ENCODE measurements at places on chromosomes 6 and 20. TPM values are rescaled to one million over a fixed set of nuclear protein-coding genes. Genes with fewer than 3 reads are reported as not detected.

DNA sequence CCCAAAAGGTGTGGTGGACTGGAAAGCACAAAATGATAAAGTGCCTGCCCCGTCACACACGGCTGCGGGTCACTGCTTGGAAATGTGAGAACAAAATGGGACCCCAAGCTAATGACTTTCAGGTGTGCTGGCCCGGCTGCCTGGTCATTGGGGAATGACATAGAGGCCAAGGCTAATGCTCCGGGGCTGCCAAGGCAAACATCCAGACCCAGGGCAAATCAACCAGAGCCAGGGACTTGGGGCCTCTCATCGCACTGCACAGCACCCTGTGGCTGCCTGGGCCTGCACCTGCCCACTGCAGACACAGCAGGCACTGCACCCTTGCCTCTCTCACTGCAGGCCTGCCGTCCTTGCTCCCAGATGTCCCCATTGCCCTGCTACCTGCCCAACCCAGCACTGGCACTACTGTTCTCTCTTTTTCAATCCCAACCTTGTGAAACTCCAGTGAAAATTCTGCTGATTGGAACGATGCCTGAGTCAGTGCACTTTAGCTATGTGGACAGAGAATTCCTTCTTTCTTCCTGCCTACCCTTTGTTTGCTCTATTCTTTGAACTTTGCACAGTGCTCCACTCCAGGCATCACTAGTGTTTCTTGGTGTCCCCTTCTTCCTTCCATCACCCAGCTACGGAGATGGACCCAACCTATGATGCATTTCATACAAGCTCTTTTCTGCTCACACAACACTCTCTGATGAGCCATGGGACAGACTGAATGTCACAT is 849.5 kb downstream of the MAFB start:
- no peaks in the 10 kb centered on the region for H3K4me1 ChIP-seq
- H3K4me3 ChIP-seq: no peak overlapping the region
- no peaks in the 10 kb centered on the region for H3K27me3 ChIP-seq

GRCh38 chr6:7058250-7058923 is 49.4 kb upstream of the RREB1 start:
- no peak overlapping the region for H3K4me3 ChIP-seq
- no peaks in the 10 kb centered on the region for H3K4me1 ChIP-seq
- H3K27ac ChIP-seq: no peak overlapping the region
- no peaks in the 10 kb centered on the region for H3K36me3 ChIP-seq
- DNase-seq: no peak

DNA sequence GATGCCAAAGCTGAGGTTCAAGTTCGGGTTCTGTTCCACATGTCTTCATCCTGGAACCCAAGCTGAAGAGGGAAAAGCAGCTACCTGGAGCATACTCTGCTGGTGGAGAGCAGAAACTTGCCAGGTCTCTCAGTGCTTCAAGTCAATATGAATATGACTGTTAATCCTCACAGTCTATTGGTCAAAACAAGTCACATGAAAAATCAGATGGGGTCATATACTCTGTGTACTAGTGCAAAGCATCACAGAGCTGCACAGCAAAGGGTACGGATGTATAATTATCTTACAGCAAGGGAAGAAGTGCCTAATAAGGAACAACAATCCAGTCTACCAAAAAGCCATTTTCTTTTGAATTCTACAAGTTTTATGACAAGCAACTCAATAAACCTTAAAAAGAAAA is 11.6 kb downstream of the NCOA7 start:
- no peaks in the 10 kb centered on the region for H3K27me3 ChIP-seq
- H3K27ac ChIP-seq: no peak overlapping the region
- DNase-seq: no peak
- no peaks in the 10 kb centered on the region for H3K36me3 ChIP-seq

- no peak for DNase-seq
- H3K4me3 ChIP-seq: no peak overlapping the region
- no peak overlapping the region for H3K27ac ChIP-seq
- H3K4me1 ChIP-seq: no peaks in the 10 kb centered on the region
- H3K36me3 ChIP-seq: peaks cover 25% of the 10 kb centered on the region
Observed at GRCh38 chr20:3276680-3277015, 37.7 kb upstream of the SLC4A11 start.

- no peak overlapping the region for H3K4me3 ChIP-seq
- no peak for DNase-seq
- H3K4me1 ChIP-seq: no peaks in the 10 kb centered on the region
Observed at GRCh38 chr20:18364768-18365167, 76.4 kb downstream of the ZNF133 start.

GRCh38 chr6:111950661-111951496 is 77.6 kb upstream of the FYN start:
- no peaks in the 10 kb centered on the region for H3K4me1 ChIP-seq
- H3K4me3 ChIP-seq: no peak overlapping the region
- H3K27me3 ChIP-seq: no peaks in the 10 kb centered on the region
- DNase-seq: no peak
- H3K27ac ChIP-seq: no peak overlapping the region

- peaks cover 9% of the 10 kb centered on the region for H3K36me3 ChIP-seq
- H3K4me1 ChIP-seq: peaks cover 6% of the 10 kb centered on the region
- DNase-seq: no peak
- H3K27me3 ChIP-seq: no peaks in the 10 kb centered on the region
Observed at GRCh38 chr6:121443971-121444541, 8.6 kb downstream of the GJA1 start.

GRCh38 chr20:51529081-51529681 is 13.3 kb downstream of the NFATC2 start:
- no peaks in the 10 kb centered on the region for H3K4me1 ChIP-seq
- H3K27me3 ChIP-seq: no peaks in the 10 kb centered on the region
- H3K36me3 ChIP-seq: no peaks in the 10 kb centered on the region

DNA sequence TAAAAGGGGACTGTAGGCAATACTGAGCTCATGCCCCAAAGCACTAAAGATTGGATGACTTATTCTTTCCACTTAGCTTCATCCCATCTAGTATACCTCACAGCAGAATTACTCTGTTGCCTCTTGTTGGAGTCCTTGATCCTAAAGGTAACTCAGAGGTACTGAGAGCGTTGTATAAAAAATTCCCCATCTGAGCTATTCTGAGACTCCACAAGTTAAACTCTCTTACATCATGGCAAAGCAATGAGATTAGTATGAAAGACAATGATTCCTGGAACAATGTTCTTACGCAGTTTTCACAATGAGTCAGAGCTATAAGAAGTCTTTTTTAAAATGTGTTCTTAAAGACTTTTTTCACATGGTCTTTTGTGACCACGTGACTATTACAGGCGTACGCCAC is 370.1 kb downstream of the ADGRB3 start:
- no peaks in the 10 kb centered on the region for H3K4me1 ChIP-seq
- H3K27me3 ChIP-seq: no peaks in the 10 kb centered on the region
- no peak overlapping the region for H3K4me3 ChIP-seq
- no peaks in the 10 kb centered on the region for H3K36me3 ChIP-seq
- H3K27ac ChIP-seq: no peak overlapping the region

DNA sequence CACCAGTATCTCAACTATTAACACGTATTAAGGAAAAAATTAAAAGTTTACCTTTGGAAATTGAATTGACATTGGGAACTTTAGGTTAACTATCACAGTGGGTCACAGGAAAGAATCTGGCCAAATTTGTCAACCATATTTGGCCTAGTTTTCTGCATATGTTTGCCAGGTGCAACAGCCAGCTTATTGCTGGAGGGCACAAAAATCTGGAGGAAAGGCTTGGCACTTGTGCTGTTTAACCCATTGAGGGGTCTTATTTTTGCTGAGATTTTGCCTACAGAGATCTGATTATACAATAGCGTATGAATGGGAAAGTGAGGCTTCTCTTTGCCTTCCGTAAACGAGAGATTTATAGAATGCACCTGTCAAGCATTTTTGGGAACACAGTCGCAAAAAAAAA is 190.4 kb downstream of the PRL start:
- H3K27ac ChIP-seq: no peak overlapping the region
- no peaks in the 10 kb centered on the region for H3K36me3 ChIP-seq
- no peak for DNase-seq
- no peaks in the 10 kb centered on the region for H3K27me3 ChIP-seq
- no peak overlapping the region for H3K4me3 ChIP-seq
- no peaks in the 10 kb centered on the region for H3K4me1 ChIP-seq

DNA sequence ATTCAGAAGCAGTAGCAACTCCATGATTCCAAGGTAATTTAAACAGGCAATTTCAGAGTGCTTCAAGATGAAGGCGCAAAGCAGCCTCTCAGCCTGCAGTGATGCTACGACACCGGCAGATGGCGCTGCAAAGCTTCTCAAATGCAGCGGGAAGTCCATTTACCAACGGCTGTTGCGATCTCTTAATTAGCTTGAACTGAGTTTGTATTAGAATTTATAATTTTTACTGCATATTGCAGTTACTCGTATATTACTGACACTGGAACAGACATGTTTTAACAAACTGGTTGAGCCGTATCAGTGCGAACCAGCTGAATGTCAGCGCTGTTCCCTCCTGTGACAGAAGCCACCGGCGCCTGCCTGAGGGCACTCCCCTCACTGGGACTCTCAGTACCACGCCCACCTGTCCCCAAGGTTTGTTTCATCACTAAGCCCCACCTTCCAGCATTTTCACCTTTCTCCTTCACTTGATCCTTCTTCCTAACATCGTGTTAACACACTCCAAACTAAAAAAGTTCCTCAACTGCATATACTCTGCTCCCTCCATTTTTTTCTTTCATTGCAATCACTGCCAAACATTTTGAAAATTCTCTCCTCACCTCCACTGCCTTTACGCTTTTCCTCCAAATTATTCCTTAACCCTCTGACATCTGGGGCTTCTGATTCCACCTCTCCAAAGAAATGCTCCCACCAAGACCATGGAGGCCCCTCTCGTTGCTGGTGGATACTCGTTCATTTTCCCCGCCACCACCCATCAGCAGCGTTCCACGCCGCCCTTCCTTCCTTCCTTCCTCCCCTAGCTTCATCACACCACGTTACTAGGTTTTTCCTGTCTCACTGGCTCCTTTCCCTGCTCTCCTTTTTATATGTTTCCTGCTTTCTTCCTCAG is 14.5 kb downstream of the GNL1 start:
- peak overlapping the region; percentile 28 for H3K4me3 ChIP-seq
- H3K4me1 ChIP-seq: no peaks in the 10 kb centered on the region
- peak; percentile 89 for DNase-seq
- no peaks in the 10 kb centered on the region for H3K27me3 ChIP-seq
- no peaks in the 10 kb centered on the region for H3K36me3 ChIP-seq

GRCh38 chr6:48474830-48475229 is 363.8 kb upstream of the PTCHD4 start:
- H3K36me3 ChIP-seq: no peaks in the 10 kb centered on the region
- no peak overlapping the region for H3K27ac ChIP-seq
- no peak for DNase-seq
- H3K4me3 ChIP-seq: no peak overlapping the region

DNA sequence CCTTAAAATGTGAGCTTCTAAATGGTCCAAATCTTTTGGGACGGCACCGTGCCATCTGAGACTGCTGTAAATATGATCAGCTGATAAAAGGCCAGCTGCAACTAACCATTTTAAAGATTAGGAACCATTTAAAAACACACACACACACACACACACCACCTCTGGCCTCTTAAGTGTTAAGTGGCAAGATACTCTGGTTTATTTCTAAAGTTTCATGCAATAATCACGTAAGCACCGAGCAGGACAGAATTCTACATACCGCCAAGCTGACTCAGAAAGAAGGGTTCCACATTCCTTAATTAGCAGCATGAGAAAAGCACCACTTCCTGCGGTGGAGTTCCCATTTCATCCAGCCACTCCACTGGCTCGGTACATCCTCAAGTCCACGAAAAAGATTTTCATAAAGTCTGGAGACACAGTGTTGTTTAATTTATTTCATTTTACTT is 17.8 kb upstream of the ZNF217 start:
- peak overlapping the region; percentile 39 for H3K27ac ChIP-seq
- H3K4me1 ChIP-seq: no peaks in the 10 kb centered on the region
- DNase-seq: no peak
- no peaks in the 10 kb centered on the region for H3K27me3 ChIP-seq

GRCh38 chr20:49385465-49385864 is 97.0 kb downstream of the KCNB1 start:
- DNase-seq: no peak
- H3K4me3 ChIP-seq: no peak overlapping the region

DNA sequence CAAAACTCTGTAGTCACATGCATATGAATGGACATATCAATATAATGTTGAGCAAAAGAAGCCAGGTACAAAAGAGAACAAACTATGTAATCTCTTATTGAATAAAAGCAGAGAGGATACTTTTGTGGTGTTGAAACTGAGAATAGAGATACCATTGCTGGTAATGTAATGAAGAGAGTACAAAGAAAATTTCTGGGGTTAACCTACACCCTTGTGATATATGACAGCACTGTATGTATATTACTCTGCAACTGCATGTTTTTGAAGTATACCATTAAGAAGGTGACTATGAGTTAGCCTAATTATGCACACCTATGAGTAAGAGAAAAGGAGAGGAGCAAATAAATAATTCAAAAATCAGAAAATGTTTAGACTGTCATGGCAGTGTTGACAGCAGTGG is 268.8 kb upstream of the DEFB112 start:
- no peak overlapping the region for H3K4me3 ChIP-seq
- H3K4me1 ChIP-seq: no peaks in the 10 kb centered on the region
- DNase-seq: no peak

- no peak overlapping the region for H3K27ac ChIP-seq
- DNase-seq: no peak
- H3K36me3 ChIP-seq: no peaks in the 10 kb centered on the region
- no peaks in the 10 kb centered on the region for H3K27me3 ChIP-seq
- H3K4me3 ChIP-seq: no peak overlapping the region
Observed at GRCh38 chr6:142372348-142372747, 70.5 kb downstream of the ADGRG6 start.

Gene GNAS
- total RNA-seq: 881 TPM

Gene TBXT
- not detected for total RNA-seq

Gene THEMIS
- 0.68 TPM for total RNA-seq

Measured in aorta (tissue), 5 donors.